Renal cortex interstitium (tissue), 15 donors: ENCODE measurements at places on chromosomes 12 and 14.

- no peak for DNase-seq
Measured at GRCh38 chr12:27068863-27069262, 13.5 kb downstream of the C12orf71 start.

DNA sequence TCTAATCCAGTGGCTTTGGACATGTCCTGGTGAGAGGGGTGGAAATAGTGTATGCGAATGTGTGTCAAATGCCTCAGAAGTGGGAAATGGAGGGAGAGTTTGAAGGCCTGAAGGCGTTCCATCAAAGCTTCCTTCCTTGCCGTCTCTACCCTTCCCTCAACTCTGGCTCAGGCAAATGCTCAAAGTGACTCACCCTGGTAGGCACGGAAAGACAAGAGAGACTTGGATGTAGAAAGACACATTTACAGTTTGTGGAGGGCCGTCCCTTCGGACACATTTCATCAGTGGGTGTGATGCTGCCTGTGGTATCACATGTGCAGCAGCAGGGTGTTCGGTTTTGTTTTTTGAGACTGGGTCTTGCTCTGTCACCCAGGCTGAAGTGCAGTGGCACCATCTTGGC, 36.7 kb downstream of the CHST11 start:
- DNase-seq, result no peak

DNA sequence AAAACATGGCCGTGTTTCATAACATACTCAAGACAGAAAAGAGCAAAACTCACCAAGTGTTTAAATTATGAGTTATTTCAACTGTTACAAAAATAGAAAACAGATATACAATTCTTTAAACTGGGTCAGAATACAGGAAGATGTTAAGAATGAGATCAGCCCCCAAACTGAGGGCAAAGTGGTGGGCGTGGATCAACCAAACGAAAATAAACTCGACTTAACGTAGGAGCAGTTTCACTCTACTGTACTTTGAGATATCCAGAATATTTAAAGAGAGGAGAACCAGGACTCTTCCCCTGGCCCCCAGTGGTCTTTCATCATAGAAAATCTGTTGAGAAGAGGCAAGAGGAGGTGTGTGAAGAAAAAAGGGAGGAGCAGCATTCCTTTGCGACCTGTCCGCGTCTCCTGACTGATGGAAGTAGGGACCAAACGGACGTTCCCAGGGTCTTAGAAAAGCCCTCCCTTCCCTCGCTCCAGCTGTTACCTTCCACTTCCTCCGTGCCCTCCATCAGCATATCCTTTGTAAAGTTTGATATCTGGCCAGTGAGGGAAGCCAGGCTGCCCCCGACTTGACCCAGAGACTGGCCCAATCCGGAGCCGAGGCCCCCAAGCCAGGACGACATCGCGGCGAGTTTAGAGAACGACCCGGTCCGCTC, 668 bp downstream of the TRIP11 start:
- peak; percentile 59 for DNase-seq

- DNase-seq, result peak; percentile 87
Measured at GRCh38 chr12:52980650-52981423, 25.4 kb upstream of the EIF4B start.

GRCh38 chr12:123131879-123132402, 18.9 kb downstream of the PITPNM2 start:
- DNase-seq, result no peak

- DNase-seq, result no peak
Measured at GRCh38 chr12:1791104-1791841, 29.1 kb upstream of the LRTM2 start.

DNA sequence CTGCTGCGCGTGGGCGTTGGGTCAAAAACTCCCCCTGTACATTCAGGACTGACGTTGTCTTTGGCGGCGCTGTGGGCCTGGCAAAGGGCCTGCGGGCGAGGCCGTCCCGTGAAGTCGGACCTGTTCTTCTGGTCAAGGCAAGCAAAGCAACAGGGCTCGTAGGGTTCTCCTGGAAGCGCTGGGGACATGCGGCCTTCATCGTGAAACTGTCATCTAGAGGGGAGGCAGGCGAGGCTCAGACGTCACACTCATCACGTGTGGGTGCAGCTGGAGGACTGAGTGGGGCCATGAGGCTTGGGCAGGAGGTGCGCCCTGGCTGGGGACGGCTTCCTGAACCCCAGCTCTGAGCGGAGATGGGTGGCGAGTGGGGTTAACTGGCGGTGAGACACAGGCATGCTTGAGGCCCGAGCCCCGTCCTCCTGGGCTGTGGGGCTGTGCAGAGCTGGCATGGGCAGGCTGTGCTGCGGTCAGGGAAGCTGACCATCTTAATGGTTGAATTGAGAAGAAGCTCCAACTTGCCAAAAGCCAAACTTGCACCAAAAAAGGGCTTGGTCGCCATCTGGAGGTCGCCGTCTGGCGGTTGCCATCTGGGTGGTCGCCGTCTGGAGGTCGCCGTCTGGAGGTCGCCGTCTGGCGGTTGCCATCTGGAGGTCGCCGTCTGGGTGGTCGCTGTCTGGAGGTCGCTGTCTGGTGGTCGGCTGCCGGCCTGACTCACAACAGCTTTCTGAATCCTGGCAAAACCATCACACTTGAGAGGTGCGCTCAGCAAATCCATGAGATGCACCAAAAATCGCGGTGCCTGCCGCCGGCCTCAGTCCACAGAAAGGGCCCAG, 66.2 kb downstream of the NOC4L start:
- no peak for DNase-seq

DNA sequence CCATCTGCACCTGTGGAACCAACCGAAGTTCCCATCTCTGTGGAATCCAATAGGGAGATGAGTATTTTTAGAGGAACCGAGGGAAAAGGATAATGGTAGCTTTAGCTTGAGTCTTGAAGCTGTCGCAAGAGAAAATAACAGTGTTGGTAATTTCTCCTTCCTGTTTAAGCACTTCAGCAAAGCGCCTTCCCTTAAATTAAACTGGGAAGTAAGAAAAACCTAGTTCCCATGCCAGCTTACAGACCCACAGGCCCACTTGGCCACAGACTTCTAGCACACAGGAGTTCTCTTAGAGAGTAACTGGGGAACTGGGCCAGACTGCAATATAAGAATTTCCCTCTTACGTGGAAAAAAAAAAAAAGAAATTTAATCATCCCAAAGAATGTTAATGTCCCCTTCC, 223.8 kb downstream of the EFCAB11 start:
- DNase-seq, result no peak

DNA sequence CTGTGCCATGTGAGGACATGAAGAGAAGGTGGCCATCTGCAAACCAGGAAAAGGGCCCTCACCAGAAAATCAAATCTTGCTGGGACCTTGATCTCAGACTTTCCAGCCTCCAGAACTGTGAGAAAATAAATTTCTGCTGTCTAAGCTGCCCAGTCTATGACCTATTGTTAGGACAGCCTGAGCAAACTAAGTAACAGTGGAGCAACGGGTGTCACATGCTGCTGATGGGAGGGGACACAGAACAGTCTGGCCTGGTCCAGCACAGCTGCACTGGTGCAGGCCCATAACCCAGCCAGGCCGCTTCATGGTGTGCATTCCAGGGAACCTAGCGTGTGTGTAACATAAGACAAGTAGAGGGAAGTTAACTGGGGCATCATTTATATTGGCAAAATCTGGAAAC, 42.1 kb downstream of the GRIP1 start:
- peak; percentile 14 for DNase-seq

DNA sequence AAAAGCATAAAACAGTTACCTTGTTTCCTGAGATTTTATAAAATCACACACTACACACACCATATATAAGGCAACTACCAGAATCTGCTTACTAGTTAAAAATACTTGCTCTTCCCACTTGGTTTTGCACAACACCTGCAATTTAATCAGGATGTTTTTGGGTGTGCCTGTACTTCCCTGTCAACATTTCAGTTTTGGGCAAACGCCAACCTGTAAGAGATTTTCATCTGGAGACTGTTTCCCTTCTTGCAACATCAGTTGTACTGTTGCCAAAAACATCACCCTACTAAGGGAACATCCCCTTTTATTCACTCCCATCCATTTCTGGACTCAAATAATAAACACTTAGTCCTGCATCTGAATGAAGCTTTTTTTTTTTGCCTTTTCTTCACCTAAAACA, 172.3 kb downstream of the DUSP6 start:
- DNase-seq, result no peak

DNA sequence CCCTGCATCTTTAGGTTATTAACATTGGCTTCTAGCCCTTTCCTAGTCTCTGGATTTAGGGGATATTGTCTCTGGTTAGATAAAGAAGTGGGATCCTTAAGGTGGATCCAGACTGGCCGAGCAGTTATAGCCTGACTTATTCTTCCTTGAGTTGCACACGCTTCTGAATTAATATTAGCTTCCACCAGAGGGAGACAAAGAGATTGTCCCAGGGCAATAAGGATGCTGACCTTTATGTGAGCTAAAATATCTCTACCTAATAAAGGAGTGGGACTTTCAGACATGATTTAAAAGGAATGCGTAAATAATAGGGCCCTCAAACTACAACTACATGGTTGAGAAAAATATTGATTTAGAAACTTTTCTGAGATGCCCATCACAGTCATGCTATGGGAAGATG, 139.7 kb downstream of the SLCO1B3 start:
- DNase-seq, result no peak

GRCh38 chr14:90530523-90530922, 133.7 kb downstream of the CALM1 start:
- DNase-seq, result no peak

GRCh38 chr12:79309039-79309438, 381.7 kb downstream of the PAWR start:
- no peak for DNase-seq

DNA sequence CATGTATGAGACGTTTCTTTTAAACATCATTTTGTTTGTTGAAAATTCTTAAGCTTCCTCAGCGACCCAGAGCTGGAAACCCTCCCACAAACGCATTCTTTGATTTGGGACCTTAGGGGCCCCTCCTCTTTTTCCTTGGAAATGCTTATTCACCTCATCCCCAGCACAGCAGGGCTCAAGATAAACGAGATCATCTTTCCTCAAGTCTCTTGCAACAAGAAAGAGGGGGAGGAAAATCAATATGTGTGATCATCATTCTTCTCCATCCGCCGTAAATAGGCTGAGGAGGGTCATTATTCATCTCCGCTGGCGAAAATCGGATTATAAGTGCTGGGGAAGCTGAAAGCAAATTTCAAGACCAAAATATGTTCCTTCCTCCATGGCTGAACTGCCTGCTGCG, 1415.2 kb downstream of the AACS start:
- no peak for DNase-seq

DNA sequence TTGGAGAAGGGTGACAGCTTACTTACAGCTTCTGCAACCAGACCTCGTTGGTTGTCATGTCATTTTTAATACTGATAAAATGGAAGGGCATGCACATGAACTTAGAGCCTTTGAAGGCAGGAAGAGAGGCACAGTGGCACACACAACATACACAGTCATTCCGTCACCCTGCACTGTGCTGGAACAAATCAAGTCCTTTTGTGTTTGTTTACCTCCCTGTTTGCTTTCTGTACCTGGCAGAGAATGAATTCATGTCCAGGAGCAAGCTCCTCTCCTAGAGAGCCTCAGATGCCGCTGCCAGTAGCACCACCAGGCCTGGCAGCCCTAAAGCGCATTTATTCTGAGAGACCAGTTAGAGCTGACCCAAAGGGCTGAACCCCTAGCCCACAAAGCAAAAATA, 460.3 kb downstream of the EGLN3 start:
- no peak for DNase-seq

GRCh38 chr12:105948331-105948730, 190.4 kb downstream of the NUAK1 start:
- DNase-seq, result no peak

DNA sequence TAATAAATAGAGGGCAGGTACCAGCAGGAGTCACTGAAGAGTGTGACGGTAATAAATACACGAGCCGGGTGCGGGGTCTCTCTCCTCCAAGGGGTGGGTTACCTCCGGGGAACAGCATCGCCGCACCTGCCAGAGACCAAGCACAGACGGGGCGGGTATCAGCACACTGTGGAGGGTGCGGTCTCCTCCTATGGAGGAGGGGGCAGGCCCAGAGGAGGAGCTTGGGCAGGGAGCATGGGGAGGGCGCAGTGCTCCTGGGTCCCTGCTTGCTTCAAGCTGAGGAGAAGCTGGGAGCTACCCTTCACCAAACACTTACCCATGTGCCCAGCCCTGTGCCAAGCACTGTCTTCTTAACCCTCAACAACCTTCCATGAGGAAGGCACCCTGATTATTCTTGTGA, 12.8 kb downstream of the PGF start:
- DNase-seq, result no peak

DNA sequence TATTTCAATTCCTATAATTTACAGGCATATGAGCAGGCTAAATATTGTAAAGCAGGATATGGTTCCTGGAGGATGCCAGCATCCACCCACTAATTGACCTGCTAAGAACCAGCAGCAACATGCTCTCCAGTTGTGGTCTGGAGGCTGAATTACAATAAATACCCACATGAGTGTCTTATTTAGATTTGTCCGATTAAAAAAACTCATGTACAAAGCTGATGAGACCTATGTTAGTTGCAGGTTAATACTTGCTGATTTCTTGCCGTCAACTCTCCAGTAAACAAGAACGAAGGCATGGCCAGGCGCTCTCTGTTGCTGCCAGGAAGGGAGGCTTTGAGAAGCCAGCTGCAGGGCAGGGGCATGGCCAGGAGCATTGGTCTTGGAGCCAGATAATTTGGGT, 169.3 kb upstream of the PRICKLE1 start:
- DNase-seq, result no peak

- DNase-seq, result no peak
Measured at GRCh38 chr14:45650754-45651153, 397.8 kb upstream of the MIS18BP1 start.

DNA sequence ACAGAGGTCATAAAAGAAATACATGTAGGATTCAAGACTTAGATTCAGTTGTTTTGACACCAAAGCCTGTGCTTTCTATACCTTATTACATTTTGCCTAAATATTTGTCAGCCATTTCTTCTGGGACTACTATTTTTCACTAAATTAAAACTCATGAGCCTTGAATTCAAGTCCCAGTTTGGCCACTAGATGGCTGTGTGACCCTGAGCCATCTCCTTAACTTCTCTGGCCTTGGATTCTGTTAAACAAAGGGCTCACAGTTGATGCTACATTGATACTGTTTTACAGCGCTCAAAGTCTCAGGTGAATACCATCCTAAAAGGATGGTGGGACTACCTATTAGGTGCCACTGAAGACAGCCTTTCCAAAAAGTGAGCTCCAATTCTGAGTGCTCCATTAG, 39.6 kb upstream of the CCDC198 start:
- no peak for DNase-seq

- DNase-seq, result no peak
Measured at GRCh38 chr12:15393037-15393436, 70.7 kb downstream of the PTPRO start.

GRCh38 chr14:35632676-35633075, 98.7 kb downstream of the INSM2 start:
- no peak for DNase-seq

DNA sequence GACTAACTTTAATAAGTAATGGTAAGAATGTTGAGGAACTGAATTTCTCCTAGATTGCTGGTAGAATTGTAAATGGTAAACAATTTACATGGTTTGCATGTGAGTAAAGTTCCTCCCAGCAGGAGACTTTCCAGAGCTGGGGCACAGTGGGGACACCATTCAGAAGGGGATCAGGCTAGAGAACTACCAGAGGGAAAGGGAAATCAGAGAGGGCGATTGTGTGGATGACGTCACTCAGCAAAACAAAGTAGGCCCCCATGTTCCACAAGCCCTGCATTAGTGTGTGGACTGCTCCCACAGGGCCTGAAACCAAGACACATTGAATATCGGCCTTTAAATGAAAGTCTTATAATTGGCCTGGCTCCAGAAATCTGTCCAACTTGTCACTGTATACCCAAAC, 9.5 kb downstream of the RNASE11 start:
- no peak for DNase-seq
